Cerebellum (tissue), 4 donors: ENCODE measurements at places on chromosomes 6 and 20. TPM values are rescaled to one million over a fixed set of nuclear protein-coding genes. Genes with fewer than 3 reads are reported as not detected.

- DNase-seq, result no peak
Measured at GRCh38 chr20:63215101-63216040, 560 bp downstream of the YTHDF1 start.

- no peak for DNase-seq
Measured at GRCh38 chr20:49880177-49880576, 35.2 kb downstream of the SPATA2 start.

DNA sequence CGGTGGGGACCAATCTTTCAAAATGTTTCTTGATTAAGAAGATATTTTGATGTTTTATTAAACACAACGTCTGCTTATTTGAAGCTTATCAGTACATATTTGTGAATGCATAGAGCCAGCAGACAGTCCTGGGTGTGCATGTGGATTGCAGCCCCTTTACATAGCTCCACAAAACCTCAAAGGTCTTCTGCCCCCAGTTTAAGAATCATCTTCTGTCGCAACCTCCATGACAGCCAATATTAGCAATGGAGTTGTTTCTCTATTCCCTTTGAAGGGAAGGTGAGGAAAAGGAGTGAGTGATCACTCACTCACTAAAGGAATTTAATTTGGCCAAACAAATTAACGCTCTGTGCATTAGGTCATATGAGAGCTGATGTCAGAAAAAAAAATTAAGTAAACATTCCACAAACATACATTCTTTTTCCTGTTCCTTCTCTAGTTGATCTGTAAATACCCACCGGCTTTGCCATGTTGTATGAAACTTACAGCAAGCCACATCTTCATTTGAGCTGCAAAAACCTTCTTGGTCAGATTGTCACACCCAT, 152.9 kb downstream of the SIM1 start:
- no peak for DNase-seq

DNA sequence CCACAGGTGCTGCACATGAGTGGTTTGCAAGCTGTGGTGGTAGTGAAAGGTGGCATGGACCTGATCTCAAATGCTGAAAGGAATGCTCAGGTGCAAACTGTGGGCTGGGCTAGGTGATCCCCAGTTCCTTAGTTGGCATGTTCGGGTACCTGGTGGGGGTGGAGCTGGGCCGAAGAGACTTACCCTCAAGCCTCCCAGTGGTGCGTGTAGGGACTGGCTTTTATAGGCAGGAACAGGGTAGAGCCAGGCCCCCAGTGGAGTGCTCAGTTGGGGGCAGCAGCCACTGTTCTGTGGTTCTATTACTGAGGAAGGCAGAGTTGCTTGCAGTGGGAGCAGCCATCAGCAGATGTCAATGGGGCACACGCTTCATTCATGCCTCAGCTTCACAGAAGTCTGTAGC, 399.8 kb downstream of the HTR1B start:
- DNase-seq, result no peak

GRCh38 chr6:41042226-41043055, at the start of gene TSPO2:
Gene TSPO2, plus strand, starts transcription at chr6:41042467. Its CDS starts 519 bp downstream, at chr6:41042986.
- no peak for DNase-seq

DNA sequence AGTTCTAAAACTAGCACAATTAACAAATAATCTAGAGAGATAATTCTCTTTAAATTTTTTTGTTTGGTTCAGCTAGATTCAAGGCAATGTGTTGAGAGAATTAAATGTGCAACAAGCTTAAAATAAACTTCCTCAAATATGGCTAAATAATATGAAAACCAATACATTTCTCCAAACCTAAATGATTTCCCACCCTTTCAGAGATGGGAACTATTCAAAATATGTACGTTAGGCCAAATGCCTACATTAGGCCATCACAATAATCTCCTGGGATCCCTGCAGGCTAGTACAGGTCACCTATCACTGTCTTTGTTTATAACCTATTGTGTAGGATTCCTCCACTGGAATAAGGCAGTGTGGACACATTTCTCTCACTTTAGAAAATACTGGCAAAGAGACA, 1.7 kb downstream of the FAXC start:
- peak; percentile 24 for DNase-seq

- DNase-seq, result no peak
Measured at GRCh38 chr6:16420337-16420714, 181.9 kb downstream of the GMPR start.

DNA sequence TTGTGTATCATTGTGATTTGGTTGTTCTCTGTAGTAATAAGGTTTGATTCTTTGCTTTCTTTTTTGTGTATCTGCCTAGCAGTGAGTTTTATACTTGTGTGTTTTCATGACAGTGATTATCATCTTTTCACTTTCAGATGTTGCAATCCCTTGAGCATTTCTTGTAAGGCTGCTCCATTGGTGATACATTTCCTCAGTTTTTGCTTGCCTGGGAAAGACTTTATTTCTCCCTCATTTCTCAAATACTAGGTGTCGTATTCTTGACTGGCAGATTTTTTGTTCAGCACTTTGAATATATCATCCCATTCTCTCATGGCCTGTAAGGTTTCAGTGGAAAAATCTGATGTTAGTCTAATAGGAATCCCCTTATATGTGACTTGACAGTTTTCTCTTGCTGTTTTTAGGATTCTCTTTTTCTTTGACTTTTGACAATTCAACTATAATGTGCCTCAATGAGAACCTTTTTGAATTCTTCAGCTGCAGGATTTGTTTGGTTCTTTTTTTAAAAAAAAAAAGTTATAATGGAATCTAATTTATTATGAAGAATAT, 31.1 kb upstream of the NUP153 start:
- DNase-seq, result no peak

GRCh38 chr6:32096394-32097258, 12.5 kb downstream of the TNXB start:
- DNase-seq, result no peak

- peak; percentile 45 for DNase-seq
Measured at GRCh38 chr6:68559070-68559469, 76.0 kb upstream of the ADGRB3 start.

DNA sequence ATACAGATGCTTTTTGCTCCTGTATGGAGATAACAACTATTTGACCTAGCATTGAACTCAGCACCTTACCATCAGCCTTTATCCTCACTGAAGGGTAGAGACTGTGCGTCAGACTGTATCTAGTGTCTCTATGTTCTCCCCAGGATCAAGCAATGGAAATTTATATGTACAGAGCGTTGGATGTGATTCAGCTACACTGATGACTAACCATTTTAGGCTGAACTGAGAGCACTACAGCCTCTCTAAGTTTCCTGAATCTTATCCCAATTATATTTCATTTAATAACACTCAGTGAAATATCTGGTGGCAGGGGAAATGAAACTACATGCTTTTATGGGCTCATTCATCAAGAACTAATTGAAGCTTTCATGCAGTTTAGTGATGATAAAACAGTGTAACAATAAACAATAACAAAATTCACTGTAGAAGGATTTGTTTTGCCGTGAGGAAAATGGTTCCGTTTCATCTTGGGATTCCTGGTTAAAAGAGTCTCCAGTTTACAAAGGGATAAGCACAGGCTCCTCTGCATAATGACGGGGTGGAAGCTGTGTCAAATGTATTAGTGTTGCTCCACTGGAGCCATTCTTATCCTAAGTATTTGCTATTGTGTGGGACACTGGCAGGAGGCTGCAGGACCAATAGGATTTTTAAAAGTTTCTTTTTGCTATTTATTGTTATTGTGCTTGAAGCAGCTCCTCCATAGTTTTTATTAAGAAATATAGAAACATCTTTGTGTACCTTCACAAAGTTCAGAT, 567.6 kb upstream of the MMS22L start:
- no peak for DNase-seq

- DNase-seq, result no peak
Measured at GRCh38 chr20:59385480-59385879, 85.1 kb downstream of the EDN3 start.

DNA sequence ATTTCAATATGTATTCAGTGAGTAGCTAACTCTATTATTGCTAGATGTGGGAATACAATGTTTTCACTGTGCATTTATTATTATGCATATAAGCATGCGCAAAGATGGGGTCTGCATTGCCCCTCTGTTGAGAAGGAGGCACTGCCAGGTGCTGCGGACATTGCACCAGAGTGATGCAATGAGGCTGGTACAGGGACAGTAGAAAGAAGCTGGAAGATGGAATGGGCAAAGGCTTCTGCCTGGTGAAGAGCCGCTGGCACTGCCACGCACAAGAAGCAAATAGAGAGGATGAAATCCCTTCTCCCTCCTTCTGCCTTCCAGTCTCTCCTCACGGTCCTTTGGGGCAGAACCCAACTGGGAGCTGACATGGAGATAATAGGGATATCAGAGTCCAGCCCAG, 154.5 kb upstream of the TNFAIP3 start:
- no peak for DNase-seq

GRCh38 chr6:27209659-27210269, 37.7 kb upstream of the PRSS16 start:
- no peak for DNase-seq

DNA sequence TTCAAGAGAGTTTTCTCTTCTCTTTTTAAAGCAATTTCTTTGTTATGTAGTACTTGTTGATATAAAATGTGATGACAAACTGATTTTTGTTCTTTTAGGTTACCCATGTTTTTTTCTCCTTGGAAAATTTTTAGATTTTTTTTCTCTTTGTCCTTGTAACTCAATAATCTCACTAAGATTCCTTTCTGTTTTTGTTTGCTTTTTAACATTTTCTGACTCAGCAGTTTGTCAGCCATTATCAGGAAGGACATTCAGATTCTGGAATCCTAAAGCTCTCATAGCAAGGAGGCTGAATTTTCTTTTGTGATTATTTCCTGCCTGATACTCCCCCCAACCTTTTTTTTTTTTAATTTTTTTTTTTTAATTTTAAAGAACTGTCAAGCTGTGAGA, 75.2 kb upstream of the CITED2 start:
- no peak for DNase-seq

- DNase-seq, result no peak
Measured at GRCh38 chr20:58393299-58393698, 4.3 kb downstream of the VAPB start.

GRCh38 chr6:127695108-127695507, 118.1 kb downstream of the C6orf58 start:
- no peak for DNase-seq

The TMC2 gene
- 3.7 TPM for total RNA-seq

The TUBB2B gene
- 1,395 TPM for total RNA-seq

The ACTL10 gene
- total RNA-seq, result 0.64 TPM

The SLC52A3 gene
- 0.36 TPM for total RNA-seq
